Stimulated activated CD4-positive, alpha-beta T cell treated with anti-CD3 and anti-CD28 coated beads, Interleukin-15, amount 100 ng/mL, for 1 hour (primary cell): ENCODE measurements at places on chromosomes 6 and 20.

DNA sequence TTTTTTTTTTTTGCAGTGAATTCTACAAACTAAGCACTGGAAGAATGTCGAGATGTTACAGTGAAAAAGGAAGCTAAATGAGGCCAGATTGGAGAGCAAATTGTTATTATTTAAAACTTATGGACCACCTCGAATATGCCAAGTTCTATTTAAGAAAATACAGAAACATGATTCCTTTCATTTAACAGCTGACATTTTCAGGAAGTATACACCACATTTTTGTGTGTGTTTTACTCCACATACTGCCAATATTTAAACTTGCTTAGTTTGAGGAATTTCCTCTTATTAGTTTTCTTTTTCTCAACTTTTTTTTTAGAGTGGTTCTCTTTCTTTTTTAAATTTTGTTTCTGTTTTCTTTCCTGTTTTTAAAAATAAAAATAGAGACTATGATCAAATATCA lies 37.0 kb upstream of the GCLC start:
- DNase-seq, result no peak

DNA sequence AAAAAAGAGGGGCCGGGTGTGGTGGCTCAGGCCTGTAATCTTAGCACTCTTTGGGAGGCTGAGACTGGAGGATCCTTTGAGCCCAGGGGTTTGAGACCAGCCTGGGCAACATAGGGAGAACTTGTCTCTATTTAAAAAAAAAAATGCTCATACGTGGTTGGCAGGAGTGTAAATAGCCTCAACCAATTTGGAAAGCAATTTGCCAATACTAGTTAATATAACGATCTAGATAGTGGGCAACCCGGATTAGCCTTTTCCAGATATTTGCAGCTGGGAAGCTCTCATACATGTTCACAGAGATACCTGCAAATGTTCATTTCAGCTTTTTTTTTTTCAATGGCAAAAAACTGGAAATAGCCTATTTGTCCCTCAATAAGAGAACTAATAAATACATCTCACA lies 39.0 kb upstream of the SLC23A2 start:
- DNase-seq, result no peak

- DNase-seq, result peak; percentile 4
Observed at GRCh38 chr20:37615340-37616109, 78.3 kb upstream of the CTNNBL1 start.

- no peak for DNase-seq
Observed at GRCh38 chr6:77371748-77372147, 91.5 kb downstream of the HTR1B start.

DNA sequence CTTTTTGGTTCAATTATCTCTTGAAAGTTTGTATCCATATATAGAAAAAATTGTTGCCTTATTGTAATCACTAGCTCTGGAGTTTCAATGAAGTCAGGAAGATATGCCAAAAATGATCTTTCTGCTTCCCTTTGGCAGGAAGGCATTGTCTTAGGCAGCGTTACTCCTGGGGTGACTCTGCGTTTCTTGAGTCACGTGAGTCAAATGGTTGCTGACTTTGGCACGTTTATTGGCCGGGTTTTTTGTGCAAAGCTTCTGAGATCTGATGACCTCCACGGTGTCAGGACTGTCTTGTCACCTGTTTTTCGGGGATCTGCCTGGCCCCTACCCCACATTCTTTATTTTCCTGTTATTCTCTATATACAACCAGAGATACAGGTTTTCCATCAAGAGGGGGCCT lies 10.4 kb downstream of the PHACTR3 start:
- DNase-seq, result no peak

DNA sequence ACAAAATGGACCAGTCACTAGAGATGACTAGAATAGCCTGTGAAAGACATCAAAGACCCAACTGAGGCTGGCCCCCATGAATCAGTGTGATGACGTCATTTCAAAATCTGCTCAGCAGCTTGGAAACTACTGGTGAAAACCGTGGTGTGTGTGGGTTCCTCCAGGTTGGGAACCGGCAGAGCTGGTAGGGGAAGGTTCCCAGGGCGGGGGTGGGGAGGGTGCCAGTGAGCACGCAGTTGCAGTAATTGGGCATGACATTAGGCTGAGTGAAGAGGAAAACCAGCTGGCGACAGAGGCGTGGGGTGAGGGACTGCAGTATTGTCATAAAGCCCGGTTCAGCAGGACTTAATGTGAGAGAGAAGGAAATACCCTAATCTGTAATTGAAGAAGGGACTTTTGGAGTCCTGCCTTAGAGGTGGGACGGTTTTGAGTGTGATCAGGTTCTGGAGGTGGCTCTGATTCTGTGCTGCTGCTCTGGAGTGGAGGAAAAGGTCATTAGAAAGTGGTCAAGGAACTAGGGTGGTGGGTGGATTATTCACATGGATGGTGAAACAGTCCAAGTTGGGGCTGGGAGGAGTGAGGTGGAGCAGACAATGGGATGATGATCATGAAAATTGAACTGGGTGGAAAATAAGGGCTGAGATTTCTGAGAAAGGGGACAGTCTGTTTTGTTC lies 52.0 kb upstream of the MTHFD1L start:
- DNase-seq, result no peak

DNA sequence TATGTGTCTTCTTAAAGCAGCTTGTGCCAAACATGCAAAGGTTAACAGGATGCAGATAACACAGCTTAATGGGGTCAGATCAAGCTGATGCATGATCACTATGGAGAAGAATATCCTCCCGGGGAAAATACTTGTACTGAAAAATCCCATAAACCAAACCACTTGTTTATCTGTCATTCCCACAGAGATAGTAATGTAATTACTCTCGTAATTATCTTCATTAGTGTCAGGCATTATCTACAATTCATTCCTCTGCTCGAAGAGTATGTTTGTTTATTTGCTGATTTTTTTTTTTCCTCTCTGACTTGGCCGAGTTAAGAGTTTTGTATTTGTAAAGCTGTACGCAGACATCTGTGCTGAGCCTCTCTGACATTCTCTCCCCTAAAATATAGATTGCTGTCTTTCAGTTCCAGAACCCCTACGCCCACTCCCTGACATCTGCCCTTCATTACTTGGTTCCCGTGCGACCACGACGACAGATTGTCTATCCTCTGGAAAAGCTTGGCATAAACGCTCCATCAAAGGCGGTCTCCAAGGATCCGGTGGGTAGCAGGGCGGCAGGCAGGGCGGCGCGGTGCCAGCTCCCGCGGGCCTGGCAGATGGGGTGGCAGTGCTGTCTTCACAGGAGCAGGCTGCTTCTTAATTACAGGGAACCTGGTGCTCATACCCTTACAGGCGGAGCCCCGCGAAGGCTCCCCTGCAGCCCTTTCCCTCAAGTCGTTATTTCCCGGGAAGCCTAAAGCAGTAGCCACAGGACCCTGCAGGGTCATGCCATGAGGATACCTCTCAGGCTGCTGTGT lies 147.2 kb downstream of the CFAP61 start:
- no peak for DNase-seq

DNA sequence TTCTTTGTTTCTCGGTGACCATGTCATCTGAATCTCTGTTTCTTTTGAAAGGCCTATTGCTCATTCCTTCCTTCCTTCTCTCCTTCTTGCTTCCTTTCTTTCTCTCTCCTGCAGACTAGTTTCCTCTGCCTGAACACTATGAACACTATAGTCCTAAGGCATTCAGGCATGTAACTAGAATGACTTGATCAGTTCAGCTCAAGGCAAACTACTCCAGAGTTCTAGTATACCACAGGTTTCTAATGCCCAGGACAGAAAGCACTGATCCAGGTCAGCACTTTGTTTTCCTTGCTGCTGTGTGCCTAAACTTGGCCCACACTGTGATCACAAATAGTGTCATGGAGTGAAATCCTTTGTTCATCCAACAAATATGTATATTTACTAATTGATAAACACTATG lies 324.1 kb upstream of the GJE1 start:
- no peak for DNase-seq

DNA sequence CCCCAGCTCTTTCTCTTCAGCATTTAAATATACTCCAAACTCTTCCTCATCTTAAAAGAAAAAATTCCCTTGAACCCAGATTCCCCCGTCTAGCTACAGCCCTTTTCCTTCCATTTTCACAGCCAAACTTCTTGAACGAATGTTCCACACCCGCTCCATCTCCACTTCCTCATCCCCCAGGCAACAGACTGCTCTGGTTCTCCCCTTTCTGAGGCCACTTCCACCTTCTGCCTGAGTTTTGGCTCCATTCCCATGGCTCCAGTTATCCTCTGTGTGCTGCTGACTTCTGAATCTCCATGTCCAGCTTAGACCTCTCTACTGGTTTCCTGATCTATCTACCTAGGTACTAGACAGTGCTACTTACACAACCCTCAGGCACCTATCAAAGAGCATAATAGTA lies 106.4 kb downstream of the RALGAPA2 start:
- DNase-seq, result no peak

- DNase-seq, result no peak
Observed at GRCh38 chr6:111721753-111722154, 116.1 kb upstream of the TRAF3IP2 start.

DNA sequence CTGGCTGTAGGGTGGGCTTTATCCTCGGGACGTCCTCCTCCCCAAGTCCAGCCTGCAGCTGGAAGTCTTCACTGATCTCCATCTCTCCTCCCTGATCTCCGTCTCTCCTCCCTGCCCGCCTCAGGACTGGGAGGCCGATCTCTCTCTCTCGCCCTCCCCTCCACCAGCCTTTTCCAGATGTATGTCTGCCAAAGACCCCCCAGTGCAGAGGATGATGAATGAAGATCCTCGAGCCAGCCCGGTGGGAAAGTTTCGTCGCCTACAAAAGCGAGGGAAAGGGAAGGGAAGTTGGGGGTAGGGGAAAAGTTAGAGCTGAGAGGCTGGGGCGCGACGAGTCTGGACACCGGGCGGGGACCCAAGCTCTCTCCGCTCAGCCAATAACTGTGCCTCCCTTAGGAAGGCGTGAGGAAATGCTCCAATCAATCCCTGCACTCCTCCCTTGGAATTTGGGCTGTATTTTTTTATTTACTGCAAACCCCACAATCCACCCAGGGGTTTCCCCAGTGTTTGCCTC lies 595 bp upstream of the SRF start:
- DNase-seq, result no peak

GRCh38 chr6:132279592-132280139 lies 121.6 kb downstream of the MOXD1 start:
- DNase-seq, result peak; percentile 54

- no peak for DNase-seq
Observed at GRCh38 chr20:48639899-48640298, 187.9 kb downstream of the PREX1 start.

DNA sequence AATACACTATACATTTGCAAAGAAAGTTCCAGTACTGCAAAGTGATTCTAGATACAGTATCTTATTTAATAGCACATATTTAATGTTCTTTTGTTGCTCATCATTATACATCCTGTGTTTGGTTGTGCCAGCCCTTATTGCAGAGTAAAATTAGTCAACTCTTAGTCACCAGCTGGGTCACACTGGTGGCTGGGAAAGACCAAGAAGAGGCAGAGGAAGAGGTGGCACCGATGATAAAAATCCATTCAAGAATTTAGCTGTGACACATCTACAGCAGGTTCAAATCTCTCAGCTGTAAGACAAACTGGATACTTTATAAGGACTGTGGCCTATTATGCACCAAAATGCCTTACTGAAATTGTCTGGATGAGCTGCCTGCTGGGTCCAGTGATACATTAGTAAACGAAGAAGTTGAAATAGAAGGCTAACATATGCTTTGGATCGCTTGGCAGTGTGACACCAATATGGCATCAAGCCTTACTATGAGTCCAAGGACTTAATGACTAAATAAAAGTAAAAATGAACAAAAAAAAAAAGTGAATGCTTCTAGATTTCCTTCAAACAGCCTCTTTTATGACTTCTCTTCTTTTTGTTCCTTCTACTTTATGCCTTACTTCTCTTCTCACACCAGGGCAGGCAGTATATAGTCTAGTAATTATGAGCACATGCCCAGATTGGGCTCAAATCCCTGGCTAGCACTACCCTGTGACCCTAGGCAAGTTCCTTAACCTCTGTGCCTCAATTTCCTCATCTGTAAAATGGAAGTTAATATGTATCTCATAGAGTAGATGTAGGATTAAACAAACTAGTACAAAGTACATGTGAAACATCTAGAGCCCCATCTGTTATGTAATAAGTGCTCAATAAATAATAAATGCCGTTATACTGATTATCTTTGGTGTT lies 29.4 kb upstream of the RNF8 start:
- no peak for DNase-seq

GRCh38 chr20:38751360-38751976 lies 3.2 kb downstream of the ACTR5 start:
- no peak for DNase-seq

DNA sequence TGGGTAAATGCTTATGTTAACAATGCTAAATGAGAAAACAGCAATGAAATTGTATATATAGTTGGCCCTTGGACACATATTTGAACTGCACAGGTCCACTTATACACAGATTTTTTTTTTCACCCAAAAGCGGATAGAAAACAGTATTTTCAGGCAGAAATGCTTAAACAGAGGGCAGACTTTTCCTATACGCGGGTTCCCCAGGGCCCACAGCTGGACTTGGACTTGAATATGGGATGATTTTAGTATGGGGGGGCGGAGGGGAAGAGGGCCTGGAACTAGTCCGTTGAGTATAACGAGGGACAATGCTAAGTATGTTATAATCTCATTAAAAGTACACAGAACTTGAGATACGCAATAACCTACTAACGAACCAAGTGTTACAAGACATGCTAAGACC lies 1.1 kb upstream of the PRSS35 start:
- DNase-seq, result no peak

GRCh38 chr20:11212902-11213301 lies 539.1 kb upstream of the JAG1 start:
- DNase-seq, result no peak
